ENCODE measurements at places on chromosomes 3 and 15.
A peak's percentile ranks its signal among the peaks of the same experiment; 100 is the strongest.

GRCh38 chr15:71202712-71203111 lies 87.4 kb downstream of the THSD4 start:
- no peak for DNase-seq

GRCh38 chr3:180749322-180749721 lies 70.0 kb upstream of the CCDC39 start:
- DNase-seq, result no peak

DNA sequence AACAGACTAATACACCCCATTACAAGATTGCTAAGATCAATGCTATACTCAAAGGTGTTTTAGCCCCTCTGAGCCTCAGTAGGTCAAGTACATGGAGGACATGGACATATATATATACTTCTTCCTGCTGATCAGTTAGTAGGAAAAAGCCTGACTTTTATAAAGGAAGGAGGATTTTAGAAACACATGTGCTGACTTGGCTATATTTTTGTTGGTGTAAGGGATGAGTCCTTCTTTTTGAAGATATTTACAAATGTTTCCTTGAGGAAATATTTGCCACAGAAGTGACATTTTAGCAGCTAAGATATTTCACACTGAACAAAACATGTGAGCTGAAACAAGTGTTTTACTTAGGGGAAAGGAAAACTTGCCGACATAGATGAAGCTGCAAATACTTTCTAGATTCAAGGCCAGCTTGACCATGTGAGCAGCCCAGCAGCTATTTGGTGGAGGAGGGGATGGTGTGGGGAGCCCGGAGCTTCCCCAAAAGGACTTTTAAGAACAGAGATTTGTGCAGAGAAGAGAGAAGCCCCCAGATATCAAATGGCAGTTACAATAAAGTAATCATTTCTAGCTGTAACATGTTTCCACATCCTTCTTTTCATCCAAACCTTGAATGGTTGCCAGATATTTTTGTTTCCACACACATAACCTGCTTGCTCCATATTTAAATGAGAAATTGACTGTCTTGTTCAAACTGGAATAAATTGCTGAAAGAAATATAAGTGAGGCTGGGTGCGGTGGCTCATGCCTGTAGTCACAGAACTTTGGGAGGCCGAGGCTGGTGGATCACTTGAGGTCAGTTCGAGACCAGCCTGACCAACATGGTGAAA lies 111.7 kb upstream of the NR2F2 start:
- DNase-seq, result no peak

GRCh38 chr3:45566196-45566595 lies 28.4 kb upstream of the LIMD1 start:
- DNase-seq, result no peak

GRCh38 chr3:6022621-6023020 lies 835.1 kb downstream of the EDEM1 start:
- no peak for DNase-seq

- no peak for DNase-seq
Observed at GRCh38 chr3:128006061-128007032, 45.9 kb upstream of the SEC61A1 start.

DNA sequence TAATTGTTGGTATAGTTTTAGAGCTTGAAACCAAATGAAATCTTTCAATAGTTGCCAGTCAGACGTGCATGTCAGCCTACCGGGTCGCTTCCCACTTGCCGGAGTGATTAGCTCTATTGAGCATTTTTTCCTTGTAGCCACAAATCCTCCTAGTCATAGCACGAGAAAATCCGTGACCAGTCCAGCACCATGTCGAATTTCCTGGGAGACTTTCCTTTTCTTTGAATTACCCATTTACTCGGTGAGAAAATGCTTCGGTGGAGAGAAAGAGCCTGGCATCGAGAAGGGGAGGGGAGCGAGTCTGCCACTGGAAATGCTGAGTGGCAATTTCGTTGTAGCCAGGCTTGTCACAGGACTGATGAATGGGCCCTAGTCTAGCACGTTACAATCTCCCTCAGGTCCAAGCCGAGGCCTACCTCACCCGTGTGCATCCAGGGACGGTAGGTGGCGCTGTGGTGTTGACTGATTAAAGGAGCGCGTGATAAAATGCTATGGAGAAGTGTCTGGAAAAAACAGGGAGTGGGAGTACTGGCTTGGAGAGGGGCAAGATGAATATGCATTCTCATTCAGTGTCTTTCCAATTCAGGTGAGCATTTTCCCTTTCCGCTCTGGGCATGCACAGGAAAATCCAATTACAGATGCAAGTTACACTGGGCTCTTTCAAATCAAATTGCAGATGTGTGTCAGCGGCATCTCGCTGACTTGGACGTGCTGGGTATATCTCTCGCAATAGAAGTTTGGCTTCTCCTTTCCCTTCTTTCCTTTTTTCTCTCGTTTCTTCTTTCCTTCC lies 238.8 kb downstream of the EDEM1 start:
- DNase-seq, result no peak

GRCh38 chr3:7687428-7688147 lies 814.0 kb upstream of the LMCD1 start:
- DNase-seq, result no peak

- no peak for DNase-seq
Observed at GRCh38 chr3:53547327-53547726, 52.9 kb downstream of the CACNA1D start.

DNA sequence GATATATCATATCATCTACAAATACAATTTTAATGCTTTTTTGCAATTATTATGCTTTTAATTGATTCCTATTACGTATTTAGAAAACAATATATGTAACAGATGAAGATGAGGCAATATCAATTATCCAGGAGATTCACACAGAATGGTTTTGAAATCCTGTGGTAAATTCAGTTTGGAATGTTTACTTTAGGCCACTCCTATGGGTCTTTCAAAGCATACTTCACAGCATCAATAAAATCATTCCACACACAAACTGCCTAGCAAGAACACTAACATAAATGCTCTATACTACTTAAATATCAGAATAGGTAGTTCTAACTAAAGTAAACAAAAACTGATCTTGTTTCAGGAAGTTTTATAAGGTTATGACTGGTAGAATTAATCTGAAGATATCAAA lies 90.5 kb downstream of the FAM227B start:
- DNase-seq, result no peak

DNA sequence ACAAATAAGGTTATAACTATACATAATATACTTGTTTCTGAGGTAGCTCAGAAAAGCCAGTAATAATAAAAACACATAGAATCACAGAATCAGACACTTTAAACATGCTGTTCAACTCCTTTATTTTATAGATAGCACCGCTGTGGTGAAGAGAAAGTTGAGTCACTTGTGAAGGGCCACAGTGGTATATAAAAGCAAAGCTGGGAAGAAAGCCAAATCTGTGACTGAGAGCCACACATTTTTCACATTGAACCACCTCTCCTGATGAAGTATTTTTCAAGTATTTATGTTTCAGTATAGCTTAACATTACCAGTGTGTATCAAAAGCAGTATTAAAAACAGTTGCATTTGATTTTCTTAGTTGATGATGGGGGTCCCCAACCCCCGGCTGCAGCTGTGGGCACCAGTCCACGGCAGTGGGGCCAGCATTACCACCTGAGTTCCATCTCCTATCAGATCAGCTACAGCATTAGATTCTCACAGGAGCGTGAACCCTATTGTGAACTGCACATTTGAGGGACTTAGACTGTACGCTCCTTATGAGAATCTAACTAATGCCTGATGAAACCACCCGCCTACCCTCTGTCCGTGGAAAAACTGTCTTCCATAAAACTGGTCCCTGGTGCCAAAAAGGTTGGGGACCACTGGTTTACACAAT lies 46.2 kb downstream of the TBL1XR1 start:
- DNase-seq, result peak; percentile 24

GRCh38 chr15:77255385-77255784 lies 164.5 kb downstream of the PEAK1 start:
- no peak for DNase-seq

DNA sequence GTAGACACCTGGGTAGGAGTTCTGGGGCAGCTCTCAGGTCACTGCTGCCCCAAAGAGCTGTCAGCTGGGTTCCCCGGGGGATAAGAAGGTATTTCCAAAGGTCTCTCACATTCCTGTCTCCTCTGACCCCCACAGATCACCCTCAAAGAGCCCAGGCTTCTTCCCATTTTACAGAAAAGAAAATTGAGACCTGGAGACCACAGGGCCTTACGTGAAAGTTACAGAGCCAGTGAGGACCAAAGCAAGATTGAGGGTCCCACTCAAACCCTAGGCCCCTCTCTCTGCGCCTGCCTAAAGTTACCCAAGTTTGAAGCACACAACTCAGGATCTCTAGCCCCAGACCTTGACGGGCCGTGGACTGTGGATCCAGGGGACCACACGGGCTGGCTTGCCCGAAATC lies 3.9 kb upstream of the ATP2B2 start:
- no peak for DNase-seq

DNA sequence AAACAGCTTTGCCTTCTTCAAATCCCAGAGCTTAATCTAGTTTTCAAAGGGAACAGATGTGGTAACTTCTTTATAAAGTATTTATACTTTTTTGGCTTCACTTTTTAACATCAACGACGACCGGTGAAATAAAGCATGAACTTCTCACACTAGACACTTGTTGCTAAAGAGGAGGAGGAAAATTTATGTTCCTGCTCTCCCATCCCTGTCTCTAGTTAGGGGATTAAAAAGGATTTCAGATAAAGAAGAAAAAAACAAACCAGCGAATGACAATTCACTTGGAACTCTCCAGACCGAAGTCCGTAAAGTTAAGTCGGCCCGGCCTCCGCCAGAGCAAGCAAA lies 672 bp downstream of the NEDD4 start:
- no peak for DNase-seq

DNA sequence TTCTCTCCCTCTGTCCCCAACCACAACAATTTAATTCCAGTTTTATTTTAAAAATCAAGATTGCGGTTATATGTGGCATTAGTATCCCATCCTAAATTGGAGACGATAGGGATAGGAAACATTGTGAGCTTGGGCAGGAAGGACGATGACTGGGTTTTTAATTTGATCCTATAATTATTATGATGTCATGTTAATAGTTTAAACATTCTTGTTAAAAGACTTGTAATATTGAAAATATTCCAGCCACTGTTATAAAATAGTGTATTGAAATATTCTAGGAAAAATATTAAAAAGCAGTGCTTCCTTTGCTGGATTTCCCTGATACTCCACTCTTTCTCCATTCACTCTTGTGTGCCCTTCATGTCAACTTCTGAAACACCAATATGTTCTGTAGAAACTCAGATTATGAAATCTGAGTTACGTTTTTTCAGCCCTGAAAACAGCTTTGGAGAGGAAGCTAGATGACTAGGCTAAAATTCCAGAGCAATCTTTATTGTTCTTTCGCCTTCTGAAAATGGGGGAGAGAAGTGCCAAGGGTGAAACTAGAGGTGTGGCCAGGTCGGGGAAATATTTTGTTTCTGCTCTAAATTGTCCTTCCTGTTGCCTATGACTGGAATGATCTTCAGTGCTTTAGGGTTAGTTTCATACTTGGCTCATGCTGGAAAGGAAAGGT lies 46.1 kb upstream of the MAP3K13 start:
- no peak for DNase-seq

GRCh38 chr3:171122240-171122639 lies 95.7 kb upstream of the SLC2A2 start:
- no peak for DNase-seq

- DNase-seq, result no peak
Observed at GRCh38 chr15:63256433-63257274, 20.8 kb upstream of the APH1B start.
